ENCODE measurements at places on chromosomes 1 and 21. TPM values are rescaled to one million over a fixed set of nuclear protein-coding genes. Genes with fewer than 3 reads are reported as not detected.

GRCh38 chr1:21935891-21936365 lies 1.2 kb downstream of the HSPG2 start:
- no peak for DNase-seq
- H3K36me3 ChIP-seq, result peaks cover 15% of the 10 kb centered on the region
- H3K4me3 ChIP-seq, result peak overlapping the region; percentile 60
- H3K27ac ChIP-seq, result peak overlapping the region; percentile 42

- peaks cover 81% of the 10 kb centered on the region for H3K36me3 ChIP-seq
- H3K4me3 ChIP-seq, result no peak overlapping the region
- H3K27ac ChIP-seq, result no peak overlapping the region
- H3K4me1 ChIP-seq, result peaks cover 75% of the 10 kb centered on the region
- DNase-seq, result peak; percentile 85
- no peaks in the 10 kb centered on the region for H3K27me3 ChIP-seq
These were observed 9.6 kb downstream of the BCAR3 start for GRCh38 chr1:93672069-93672468.

GRCh38 chr1:178310685-178311105 lies 186.1 kb downstream of the CLEC20A start:
- H3K36me3 ChIP-seq, result no peaks in the 10 kb centered on the region
- DNase-seq, result no peak
- no peak overlapping the region for H3K4me3 ChIP-seq
- H3K27me3 ChIP-seq, result no peaks in the 10 kb centered on the region
- H3K4me1 ChIP-seq, result no peaks in the 10 kb centered on the region
- H3K27ac ChIP-seq, result peak overlapping the region; percentile 12

- H3K4me3 ChIP-seq, result no peak overlapping the region
- H3K27me3 ChIP-seq, result no peaks in the 10 kb centered on the region
- DNase-seq, result no peak
- peaks cover 37% of the 10 kb centered on the region for H3K4me1 ChIP-seq
These were observed 32.4 kb downstream of the MAPKAPK2 start for GRCh38 chr1:206716870-206717673.

GRCh38 chr1:67544921-67545320 lies 114.7 kb upstream of the SERBP1 start:
- no peak overlapping the region for H3K27ac ChIP-seq
- 0 out of 2 replicates have a peak, but pooled peaks cover 3% of the 10 kb centered on the region for H3K4me1 ChIP-seq
- H3K36me3 ChIP-seq, result no peaks in the 10 kb centered on the region

The XKR8 gene
- 4.9 TPM for total RNA-seq
